Retinal pigment epithelial cell (primary cell): ENCODE measurements at places on chromosomes 6 and 20.

DNA sequence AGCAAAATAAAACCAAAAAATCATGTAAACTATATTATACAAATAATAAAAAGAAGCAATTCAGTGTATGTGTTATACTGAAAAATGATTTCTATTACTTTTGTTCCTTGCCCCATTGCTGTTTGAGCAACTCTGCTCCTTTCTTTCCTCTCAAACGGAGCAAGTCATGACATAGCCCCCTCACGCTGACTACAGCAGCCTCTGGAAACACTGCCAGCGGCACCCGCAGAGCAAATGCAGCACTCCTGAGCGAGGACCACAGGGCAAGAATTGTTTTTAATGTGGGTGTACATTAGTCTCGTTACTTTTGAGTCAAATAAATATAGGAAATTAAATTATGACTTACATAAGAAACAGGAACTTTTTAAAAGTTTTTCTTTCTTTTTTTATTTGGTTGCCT lies 350.1 kb upstream of the HSF2 start:
- no peak for DNase-seq

GRCh38 chr6:1208876-1209275 lies 103.0 kb upstream of the FOXQ1 start:
- peak; percentile 95 for DNase-seq

DNA sequence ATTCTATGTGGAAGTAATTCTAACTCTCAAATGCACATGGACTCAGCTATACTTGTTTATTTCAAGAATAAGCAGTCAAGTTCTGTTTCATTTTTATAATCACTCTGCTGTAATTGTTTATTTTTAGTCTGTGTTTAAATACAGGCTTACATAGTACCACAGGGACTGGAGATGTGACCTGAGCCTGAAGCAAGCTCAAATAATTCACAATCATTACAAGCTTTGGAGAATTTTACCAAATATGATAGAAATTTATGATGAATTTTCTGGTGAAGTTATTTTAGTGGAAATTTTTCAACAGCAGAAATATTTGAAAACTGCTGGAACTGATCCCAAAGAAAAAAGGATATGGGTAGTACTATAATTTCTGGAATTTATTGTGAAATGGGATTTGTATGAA lies 41.6 kb upstream of the DSE start:
- no peak for DNase-seq

- no peak for DNase-seq
Observed at GRCh38 chr6:106557837-106558236, 71.5 kb downstream of the RTN4IP1 start.

DNA sequence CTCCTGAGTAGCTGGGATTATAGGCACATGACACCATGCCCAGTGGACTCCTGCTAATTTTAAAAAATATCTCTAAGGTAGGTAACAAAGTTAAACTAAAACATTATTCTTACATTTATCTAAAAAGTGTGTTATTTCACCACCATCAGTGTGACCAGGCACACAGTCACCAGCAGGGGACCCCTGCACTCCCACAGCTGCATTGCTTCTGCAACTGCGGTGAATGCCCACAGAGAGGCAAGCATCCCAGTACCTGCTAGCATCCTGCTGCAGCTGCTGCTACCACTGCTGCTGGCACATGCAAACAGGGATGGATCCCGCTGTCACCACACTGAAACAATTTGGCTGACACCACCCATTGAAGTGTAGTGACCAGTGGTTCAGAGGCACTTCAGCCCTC lies 21.9 kb upstream of the EPB41L2 start:
- DNase-seq, result no peak

GRCh38 chr6:108589244-108589791 lies 28.6 kb downstream of the FOXO3 start:
- peak; percentile 54 for DNase-seq

GRCh38 chr6:160950507-160950906 lies 41.1 kb upstream of the MAP3K4 start:
- no peak for DNase-seq

- DNase-seq, result no peak
Observed at GRCh38 chr20:63520504-63520933, at the start of gene PPDPF. PPDPF (plus strand) TSS chr20:63520765; CDS start chr20:63521309, 544 bp downstream.

GRCh38 chr20:17690144-17690543 lies 8.1 kb upstream of the RRBP1 start:
- no peak for DNase-seq

- no peak for DNase-seq
Observed at GRCh38 chr6:159981403-159982245, 12.7 kb downstream of the IGF2R start.

GRCh38 chr6:21777846-21778245 lies 184.3 kb downstream of the SOX4 start:
- DNase-seq, result no peak

DNA sequence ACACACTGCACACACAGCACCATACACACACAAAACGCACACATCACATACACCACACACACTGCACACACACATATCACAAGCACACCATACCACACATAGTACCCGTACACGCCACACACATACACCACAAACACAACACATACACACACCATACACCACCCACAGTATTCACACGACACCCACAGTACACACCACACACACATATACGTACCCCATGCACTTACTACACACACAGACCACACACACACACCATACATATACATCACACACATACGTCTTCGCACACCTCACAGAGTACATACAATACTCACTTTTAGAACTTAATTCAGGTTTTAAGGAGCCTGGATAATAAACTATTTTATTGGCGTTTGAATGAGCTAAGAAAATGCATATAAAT lies 1805.3 kb upstream of the DEFB115 start:
- no peak for DNase-seq

- peak; percentile 76 for DNase-seq
Observed at GRCh38 chr6:73722318-73723060, 26.5 kb downstream of the CD109 start.

DNA sequence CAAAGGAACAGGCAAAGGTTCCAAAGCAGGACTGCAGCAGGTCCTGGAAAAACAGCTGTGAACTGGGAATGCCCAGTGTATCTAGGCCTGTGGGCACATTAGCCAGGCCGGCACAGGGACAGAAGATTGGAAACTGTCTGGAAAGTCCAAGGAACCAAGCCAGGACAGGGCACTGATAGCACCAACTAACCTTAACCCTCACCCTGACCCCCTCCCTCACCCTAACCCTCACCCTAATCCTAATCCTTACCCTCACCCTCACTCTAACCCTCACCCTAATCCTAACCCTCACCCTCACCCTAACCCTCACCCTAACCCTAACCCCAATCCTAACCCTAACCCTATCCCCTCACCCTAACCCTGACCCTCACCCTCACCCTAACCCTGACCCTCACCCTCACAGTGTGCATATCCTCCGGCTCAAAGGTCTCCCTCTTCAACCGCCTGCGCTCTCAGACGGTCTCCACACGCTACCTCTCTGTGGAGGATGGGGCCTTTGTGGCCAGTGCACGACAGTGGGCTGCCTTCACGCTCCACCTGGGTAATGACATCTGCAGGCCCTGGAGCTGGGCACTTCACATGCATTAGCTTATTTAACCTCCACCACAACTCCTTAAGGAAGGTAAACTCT lies 5.1 kb upstream of the MATN4 start:
- no peak for DNase-seq

GRCh38 chr6:14786455-14786854 lies 459.4 kb upstream of the JARID2 start:
- no peak for DNase-seq

DNA sequence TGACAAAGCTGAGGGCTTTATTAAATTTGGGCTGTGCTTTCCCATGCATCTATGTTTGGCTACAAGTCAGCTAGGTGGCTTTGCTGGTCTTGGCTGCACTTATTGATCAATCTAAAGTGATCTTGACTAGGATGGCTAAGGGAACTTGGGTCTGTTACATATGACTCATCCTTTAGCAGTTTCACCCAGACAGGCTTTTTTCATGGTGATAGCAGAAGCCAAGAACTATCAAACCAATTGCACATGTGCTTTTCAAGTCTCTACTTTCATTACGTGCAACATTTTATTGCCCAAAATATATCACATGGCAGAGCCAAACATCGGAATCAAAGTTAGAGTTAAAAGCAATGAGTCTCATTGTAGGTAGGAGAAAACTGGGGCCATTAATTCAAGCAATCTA lies 626.3 kb downstream of the TENT5A start:
- no peak for DNase-seq

DNA sequence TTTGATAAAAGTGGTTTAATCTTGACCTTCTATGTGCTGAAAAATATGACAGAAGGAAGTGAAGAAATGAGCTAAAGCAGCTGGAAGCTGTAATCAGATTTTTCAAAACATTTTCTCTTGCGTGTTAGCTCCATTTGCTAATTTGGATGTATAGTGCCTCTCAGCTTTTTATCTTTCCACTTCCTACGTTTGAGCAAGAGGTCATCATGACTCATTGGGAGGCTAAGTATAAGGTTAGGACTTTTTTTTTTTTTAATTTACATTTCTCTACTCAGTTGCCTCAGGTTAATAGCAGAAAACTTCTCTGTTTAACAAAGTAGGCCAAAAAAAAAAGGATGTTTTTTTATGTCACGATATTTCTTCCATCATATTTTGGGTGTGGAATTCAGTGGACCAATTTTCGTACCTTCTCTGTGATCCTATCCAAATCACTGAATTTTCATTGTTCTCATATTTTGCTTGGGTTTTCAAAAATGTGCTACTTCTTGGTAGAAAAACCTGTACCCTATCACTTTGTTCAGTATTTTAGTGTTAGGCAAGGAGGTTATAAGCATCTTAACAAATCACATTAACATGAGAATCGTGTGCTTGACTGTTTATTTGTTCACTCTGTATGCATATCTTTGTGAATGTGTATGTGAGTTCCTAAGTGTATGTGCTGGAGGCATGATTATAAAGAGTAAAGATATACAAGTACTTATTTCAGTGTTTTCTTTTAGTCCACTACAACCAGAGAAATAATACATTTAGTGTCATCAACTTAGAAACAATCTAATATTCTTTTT lies 1028.3 kb upstream of the EYS start:
- peak; percentile 6 for DNase-seq

GRCh38 chr20:47258745-47259695 lies 97.5 kb downstream of the ZMYND8 start:
- no peak for DNase-seq

DNA sequence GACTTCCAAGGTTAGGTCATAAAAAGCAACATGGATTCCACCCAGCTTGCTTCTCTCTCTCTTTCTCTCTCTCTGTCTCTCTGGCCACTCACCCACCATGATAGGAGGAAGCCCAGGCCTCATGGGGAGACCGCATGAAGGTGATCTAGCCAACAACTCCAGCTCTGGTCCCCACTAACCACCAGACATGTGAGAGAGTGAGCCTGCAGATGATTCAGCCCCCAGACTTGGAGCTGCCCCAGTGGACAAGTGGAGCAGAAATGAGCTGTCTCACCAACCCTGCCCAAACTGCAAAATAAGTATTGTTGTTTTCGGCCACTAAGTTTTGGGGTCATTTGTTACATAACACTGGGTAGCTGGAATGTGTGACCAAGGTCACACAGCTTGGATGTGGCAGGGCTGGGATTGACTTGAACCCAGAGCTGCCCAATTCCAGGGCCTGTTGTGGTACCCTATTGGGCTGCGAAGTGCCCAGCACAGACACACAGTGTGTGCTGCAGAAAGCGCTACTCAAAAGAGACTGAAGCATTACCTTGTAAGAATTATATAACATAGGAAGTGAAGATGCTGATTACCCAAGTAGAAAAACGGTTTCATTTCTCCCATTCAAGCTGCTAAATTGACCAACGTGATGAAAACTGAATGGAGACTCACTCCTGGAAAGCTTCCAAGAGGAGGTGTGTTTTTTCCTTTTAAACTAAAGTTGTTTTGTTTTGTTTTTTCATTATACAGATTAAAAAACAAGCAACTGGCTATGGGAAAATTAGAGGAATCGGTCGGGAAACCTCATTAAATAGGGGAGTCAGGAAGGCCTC lies 9.1 kb upstream of the TLDC2 start:
- DNase-seq, result no peak

DNA sequence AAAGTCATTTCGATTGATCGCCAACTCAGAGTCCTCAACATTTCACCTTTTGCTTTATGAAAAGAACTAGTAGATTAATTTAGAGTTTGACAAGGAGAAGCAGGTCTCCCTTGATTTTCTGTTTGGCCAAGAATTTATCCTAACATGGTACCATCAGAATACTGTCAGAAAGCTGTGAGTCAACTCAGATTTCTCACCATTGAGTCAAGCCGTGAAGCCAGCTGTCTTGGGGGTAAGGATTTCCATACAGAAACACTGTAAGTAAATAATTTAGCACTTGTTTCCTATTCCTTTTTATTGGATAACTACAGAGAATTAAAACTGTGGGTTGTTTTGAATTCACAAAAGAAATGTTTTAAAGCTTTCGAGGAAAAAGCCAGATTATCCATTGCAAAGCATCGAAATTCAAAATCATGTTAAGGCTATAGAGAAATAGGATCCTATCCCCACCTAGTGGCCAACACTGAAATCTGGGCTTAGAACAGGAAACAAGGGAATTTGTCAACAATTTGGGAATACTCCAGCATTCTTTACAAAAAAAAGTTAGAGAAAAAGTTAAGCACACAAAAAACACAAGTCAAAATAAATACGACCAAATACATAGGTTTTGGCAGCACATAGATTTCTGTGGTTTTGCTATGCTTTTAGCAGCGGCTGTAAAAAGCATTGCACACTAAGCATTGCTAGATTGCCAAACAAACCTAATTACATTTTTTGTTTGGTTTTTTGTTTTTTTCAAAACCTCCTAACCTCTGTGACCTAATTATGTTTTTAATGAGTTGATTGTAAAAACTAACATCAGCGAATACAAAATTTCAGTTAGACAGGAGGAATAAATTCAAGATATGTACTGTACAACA lies 44.2 kb downstream of the COL11A2 start:
- DNase-seq, result no peak

GRCh38 chr6:106740287-106740686 lies 110.9 kb downstream of the QRSL1 start:
- DNase-seq, result no peak

- peak; percentile 55 for DNase-seq
Observed at GRCh38 chr6:152004036-152004566, 196.6 kb downstream of the ESR1 start.

DNA sequence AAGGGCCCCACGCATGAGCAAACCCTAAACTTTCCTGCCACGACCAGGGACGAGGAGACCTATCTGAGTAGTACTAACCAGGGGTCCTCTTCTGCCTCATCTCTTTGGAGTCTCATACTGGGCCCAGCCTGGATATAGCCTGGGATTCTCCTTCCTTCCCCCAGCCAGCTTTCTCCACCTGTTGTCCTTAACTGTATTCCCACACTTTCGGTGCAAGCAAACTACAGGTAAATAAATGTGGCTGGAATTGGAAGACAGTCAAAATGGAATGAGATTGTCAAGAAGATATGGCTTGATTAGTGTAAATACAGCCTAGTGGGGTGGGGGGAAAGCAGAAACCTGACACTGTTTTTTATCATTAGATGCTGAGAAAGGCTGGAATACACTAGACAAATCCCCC lies 23.5 kb upstream of the LY86 start:
- DNase-seq, result no peak

DNA sequence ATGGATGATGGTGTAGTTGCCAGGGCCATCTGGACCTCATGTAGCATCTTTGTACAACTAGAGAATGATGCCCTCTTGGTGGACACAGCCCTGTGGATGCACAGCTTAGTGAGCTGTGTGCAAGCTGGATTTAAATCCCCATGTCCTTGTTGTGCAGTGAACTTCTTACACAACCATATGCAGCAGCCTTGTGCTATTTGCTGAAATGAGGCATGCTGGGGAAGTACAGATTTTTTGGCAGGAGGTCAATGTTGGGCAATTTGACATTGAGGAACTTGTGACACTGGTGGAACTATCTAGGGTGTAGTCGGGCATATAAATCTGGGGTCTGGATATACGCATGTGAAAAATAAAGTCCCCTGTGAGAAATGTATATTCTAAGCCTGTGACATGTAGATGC lies 5.8 kb upstream of the CDC5L start:
- DNase-seq, result no peak

- no peak for DNase-seq
Observed at GRCh38 chr6:13474360-13474759, 13.0 kb downstream of the GFOD1 start.
